Neuronal stem cell (in vitro differentiated cells): ENCODE measurements at places on chromosomes 2 and 18.
A peak's percentile ranks its signal among the peaks of the same experiment; 100 is the strongest.

GRCh38 chr18:60067426-60068210 is 167.8 kb downstream of the PMAIP1 start:
- peak; percentile 69 for DNase-seq

DNA sequence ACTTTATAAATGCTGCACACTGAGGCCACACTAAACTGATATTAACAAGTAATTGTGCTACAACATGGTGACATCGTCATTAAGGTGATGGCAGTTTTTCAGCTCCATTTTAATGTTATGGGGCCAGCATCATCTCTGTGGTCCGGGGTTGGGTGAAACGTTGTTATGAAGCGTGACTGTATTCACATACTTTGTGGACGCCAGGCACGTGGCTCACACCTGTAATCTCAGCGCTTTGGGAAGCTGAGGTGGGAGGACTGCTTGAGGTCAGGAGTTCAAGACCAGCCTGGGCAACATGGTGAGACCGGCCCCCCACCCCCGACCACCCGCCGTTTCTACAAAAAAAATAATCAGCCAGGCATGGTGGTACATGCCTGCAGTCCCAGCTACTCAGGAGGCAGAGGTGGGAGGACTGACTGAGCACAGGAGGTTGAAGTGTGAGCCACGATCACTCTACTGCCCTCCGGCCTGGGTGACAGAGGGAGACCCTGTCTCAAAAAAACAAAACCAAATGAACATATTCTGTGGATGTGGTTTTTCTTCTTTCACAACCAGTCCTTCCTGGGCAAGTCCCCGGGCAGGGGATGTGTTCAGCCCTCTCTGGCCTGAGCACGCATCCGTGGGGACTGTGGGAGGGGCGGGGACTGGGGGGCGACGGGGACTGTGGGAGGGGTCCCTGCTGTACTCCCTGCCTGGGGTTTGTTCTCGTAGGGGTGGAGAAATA is 12.9 kb upstream of the GAL3ST2 start:
- no peak for DNase-seq

DNA sequence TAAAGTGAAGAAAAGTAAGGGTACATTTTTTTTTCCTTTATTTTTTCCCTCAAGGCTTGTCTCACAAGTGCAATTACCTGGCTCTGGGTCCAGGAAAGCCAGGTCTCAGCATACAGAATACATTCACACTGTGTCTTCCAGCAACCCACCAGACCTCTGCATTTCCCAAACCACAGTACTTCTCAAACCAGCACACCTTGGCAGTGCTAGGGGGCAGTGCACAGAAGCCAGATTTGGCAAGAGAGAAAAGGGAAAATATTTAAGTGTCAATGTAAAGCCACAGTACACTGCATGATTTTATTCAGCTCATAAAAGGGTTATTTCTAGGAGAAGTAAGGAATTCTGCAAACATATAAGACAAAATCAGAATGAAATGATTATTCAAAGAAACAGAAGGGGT is 172.8 kb downstream of the NRXN1 start:
- DNase-seq, result no peak

- no peak for DNase-seq
Measured at GRCh38 chr18:62723666-62724281, 8.4 kb downstream of the PHLPP1 start.
